Cardiac septum (tissue), 1 donor: ENCODE measurements at places on chromosomes 12 and 14. TPM values are rescaled to one million over a fixed set of nuclear protein-coding genes. Genes with fewer than 3 reads are reported as not detected.

- DNase-seq: no peak
Measured at GRCh38 chr12:69685810-69686209, 13.3 kb downstream of the BEST3 start.

- no peak for DNase-seq
Measured at GRCh38 chr12:124350491-124350890, 55.6 kb downstream of the RFLNA start.

- no peak for DNase-seq
Measured at GRCh38 chr12:49893753-49894750, 9.6 kb downstream of the FAIM2 start.

GRCh38 chr14:68665792-68666204 is 127.1 kb downstream of the ZFP36L1 start:
- no peak for DNase-seq

DNA sequence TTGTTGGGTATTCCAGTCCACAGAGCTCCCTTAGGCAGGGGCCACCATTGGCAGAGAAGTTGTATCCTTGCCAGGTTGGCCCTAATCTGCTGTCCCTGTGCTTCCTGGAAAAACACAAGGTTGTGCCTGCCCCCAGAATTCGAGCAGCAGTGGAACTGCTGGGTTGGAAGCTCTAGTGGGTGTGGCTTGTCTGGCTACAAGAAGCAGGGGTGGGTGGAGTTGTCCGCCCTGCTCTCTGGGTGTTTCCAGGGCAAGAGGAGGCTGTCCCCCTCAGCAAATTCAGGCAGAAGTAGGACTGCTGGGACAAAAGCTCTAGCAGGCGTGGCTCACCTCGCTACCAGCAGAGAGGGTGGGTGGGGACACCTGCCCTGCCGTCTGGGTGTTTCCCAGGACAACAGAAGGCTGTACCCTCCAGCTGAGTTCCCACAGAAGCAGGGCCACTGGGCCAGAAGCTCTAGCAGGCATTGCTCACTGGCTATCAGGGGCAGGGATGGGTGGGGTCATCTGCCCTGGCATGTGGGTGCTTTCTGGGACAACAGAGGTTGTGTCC is 72.8 kb upstream of the NPAS3 start:
- DNase-seq: no peak

RIPK3 gene
- total RNA-seq: 3.5 TPM

- DNase-seq: no peak
Measured at GRCh38 chr12:4829161-4829792, 80.4 kb upstream of the KCNA1 start.

DNA sequence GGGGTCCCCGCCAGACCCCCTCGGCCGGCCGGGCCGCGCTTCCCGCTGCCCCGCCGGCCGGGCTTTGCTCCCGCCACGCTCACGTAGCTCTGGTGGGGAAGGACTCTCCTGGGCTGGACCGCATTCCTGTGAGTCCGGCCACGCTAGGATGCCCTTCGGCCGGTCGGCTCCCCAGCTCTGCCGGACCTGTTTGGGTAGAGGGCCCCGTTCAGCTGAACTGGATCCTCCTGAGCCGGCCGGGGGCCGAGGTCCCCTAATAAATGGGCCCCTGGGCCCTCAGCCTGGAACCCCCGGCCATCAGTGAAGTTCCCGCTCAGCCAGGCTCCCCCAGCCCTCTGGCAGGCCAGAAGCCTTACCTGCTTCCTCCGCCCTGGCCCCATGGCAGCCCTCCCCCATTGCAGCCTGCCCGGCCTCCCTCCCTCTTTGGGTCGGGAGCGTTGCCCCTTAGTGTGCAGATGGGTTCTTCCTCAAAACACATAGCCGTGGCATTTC is 593 bp downstream of the UNC119B start:
- no peak for DNase-seq

INHBE gene
- 0.73 TPM for total RNA-seq

DNA sequence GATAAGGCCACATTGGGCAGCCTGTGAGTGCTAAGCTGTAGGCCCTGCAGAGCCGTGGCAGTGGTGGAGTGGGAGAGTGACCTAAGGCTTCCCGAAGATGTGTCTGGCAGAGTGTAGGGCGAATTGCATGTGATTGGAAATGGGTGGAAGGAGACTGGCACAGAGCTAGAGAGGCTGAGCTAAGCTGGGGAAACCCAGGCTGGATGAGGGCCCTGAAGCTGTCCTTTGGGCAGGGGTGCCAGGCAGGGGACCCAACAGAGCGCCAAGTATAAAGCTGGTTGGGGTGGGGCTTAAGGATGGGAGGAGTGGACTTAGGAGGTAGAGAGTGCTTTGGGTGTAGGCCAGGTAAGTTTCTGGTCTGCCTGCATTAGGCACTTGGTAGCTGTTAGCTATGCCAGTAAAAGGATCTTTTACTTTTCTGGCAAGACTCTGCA is 47.9 kb downstream of the WDR20 start:
- no peak for DNase-seq

DNA sequence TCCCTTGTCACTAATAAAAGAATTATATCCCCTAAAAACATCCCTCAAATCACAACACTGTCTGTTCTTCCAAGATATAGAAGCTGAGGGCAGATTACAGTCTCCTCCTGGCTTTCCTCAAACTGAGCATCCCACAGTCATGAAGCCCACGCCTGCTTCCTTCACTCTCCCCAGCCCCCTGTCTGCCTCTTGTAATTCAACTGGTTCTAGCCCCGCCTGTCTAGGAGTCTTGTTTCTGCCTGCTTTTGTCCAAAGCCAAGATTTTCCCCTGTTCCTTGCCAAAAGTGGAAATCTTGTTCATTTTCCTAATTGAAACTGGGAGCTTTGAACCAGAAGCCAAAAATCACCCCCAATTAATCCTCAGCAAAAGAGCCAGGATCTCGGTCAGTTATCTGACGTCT is 35.9 kb upstream of the PWP1 start:
- DNase-seq: no peak

CMA1 gene
- 0.46 TPM for total RNA-seq

OR10P1 gene
- not detected for total RNA-seq

FAIM2 gene
- total RNA-seq: 1.7 TPM

DNA sequence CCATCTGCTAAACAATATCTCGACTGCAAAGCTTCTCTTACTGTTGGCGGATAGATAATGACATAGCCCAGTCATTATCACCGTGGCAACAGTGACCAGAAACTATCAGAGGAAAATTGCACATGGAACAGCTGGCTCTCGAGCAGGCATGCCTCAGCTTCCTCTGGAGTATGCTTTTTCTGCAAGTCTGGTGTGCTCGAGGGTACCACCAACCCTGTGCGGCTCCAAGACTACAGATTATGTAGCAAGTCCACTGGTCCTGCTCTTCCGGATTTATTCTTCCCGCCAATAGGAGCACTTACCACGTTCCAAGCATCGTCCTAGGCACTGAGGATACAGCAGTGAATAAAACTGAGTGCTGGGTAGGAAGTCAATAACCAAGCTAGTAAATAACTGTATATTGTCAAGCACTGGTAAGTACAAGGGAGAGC is 1.4 kb upstream of the GLRX5 start:
- no peak for DNase-seq

DNA sequence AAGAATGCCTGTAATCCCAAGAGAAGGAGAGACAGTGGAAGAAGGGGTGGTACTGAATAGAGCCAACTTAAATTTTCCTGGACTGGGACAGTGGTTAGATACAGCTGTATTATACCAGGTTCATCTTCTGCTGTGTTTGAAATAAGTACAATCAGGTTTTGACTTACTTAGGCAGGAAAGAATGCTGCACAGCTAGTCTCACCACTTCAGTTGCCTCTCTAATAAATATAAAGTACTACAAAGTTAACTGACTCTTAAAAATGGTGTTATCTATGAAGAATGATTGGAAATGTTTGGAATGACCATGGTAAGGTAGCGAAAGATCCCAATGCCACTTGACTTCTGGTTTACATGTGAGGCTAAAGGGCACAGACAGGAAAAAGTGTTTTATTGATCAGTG is 652.1 kb downstream of the NOVA1 start:
- DNase-seq: no peak

- no peak for DNase-seq
Measured at GRCh38 chr12:53983950-53984572, 885 bp upstream of the HOXC10 start.

- DNase-seq: no peak
Measured at GRCh38 chr14:33691907-33692306, 259.0 kb downstream of the EGLN3 start.

KRT5 gene
- total RNA-seq: not detected

DNA sequence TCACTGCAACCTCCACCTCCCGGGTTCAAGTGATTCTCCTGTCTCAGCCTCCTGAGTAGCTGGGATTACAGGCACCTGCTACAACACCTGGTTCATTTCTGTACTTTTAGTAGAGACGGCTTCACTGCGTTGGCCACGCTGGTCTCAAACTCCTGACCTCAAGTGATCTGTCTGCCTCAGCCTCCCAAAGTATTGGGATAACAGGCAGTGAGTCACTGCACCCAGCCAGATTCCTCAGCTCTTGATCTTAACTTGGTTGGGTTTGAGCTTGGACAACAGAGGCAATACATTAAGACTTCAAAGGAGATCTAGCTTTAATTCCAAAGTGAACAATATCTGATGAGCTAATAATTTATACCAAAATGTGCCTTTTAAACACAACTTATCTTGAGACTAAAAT is 5.6 kb downstream of the DAZAP2 start:
- DNase-seq: no peak

- DNase-seq: peak; percentile 95
Measured at GRCh38 chr12:14803011-14803829, at the start of the genes C12orf60 and WBP11. C12orf60 (plus strand) TSS chr12:14803670; CDS start chr12:14822936, 19,266 bp downstream. WBP11 (minus strand) TSS chr12:14803478; CDS start chr12:14801383, 2,095 bp downstream.

SSTR1 gene
- 0.59 TPM for total RNA-seq

GRCh38 chr14:46147452-46147851 is 504.1 kb downstream of the RPL10L start:
- no peak for DNase-seq

DNA sequence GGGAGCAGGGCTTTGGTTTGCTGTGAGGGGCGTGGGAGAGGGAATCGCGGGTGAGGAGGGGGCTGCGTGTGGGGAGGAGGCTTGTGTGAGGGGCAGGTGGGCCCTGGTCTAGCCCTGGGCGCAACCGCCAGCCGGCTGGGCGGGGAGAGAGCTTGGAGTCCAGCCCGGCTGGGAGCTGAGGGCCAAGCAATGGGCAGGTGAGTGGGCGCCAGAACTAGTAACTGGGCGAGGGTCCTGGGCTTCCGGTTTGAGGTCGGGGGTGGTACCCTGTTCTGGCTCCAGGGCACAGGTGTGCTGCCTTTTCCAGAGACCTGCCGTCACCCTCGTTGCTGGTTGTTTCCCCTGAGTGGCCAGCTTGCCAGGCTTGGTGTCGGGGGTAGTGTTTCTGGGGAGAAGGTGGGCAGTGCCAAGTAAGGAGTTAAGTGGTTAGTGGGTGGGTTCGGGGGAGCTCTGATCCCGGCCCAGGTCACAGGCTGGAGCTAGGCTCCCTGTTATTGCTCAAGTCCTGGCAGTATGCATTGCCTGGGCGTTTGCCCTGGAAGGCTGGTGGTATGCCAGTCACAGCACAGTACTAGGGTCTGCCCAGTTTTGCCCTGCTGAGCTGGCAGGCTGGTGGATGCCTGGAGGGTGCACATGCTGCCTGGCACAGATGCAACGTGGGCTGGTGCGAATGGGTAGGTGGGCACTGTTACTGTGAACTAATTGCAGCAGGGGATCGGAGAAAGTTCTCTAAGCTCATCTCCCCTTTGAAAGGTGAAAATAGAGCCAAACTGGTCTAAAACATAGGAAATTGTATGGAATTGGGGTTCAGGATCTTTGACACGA is 683 bp downstream of the CIPC start:
- peak; percentile 88 for DNase-seq

- no peak for DNase-seq
Measured at GRCh38 chr12:123057513-123058265, 77.2 kb downstream of the ARL6IP4 start.

DNA sequence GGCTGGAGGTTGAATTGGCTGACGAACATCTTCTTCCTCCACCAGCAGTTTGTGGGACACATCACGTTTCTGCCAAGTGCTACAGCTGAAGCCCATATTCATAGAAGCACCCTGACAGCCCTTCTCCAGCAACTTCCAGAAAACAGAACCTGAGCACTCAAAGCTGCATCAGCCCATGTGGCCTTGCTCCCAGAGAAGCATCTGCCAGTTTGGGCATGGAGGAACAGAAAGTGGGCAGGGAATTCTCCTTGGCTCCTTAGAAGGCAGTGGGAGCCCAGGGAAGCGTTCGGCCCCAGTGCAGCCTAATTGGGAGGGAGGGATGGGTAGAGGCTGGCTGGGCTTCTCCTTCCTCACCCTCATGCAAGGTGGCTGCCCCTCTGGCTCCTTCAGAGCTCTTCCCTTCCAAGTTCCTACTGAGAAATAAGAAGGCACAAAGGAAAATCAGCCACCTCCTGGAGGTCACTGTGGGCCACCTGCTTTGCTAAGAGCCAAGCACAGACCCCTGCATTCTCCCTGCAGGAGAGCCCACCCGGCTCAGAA is 4.1 kb upstream of the NGB start:
- no peak for DNase-seq

DNA sequence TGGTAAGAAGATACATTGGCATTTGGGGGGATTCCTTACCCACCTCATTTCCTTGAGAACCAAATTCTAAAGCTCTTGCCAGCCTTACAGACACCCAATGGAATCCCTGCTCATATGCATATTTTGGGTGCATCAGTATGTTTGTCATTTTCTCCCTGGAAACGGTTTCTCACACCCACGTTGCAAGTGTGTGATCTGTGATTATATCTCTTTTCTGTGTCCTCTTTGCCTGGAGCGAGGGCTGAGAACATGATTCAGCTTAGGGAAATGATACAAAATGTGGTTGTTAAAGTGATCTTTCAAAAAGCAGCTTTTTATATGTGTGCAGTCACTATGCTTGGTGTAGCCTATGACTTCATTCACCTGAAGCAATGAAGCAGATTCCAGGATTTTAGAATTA is 52.0 kb downstream of the KCNMB4 start:
- no peak for DNase-seq

DNA sequence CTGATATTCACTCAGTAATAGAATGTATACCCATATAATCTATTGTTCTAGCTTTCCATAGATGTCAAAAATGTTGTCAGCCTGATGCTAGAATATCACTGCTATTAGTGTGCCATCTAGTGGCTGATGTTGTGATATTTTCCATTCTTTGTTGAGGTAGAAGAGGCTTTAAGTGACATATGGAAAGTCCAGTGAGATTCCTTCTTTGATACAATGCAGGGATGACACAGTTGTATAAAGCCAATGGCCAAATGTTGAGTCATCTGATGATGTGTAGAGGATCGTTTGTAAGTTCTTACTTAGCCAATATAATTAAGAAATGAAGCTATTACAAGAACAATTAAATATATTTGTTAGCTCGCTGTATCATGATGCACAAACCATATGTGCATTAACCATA is 58.1 kb upstream of the PCED1B start:
- no peak for DNase-seq

- DNase-seq: no peak
Measured at GRCh38 chr12:4443616-4444015, 2.0 kb downstream of the FGF6 start.

GRCh38 chr14:102821252-102821651 is 44.0 kb downstream of the TRAF3 start:
- DNase-seq: no peak
